ENCODE measurements at places on chromosomes 6 and 20.

DNA sequence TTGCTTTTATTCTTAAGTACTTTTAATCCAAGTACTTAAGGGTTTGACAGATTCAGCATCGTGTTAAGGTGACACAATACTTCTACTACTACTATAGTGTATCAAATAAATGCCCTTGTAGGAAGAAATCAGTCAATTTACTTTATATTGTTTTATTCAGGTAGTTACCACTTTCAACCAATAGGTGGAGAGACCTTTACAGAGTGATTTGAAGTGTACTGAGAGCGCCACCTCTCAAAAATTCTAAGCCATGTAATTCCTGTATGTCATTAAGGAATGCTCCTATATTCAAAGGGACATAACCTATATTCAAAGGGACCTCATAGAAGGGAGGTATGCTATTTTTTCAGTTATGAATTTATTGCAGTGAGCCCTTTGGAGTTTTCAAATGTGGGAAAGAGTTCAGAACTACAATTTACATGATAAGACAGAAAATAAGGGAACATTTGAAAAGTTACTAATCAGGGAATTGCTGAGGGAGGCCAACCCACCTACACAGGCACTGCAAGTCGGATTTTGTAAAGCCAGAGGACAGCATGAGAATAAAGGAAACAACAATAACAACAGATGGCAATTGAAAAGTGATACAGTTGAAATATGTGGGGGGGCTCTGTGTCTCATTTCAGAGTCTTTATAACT is 955.6 kb downstream of the TBC1D32 start:
- DNase-seq, result no peak

DNA sequence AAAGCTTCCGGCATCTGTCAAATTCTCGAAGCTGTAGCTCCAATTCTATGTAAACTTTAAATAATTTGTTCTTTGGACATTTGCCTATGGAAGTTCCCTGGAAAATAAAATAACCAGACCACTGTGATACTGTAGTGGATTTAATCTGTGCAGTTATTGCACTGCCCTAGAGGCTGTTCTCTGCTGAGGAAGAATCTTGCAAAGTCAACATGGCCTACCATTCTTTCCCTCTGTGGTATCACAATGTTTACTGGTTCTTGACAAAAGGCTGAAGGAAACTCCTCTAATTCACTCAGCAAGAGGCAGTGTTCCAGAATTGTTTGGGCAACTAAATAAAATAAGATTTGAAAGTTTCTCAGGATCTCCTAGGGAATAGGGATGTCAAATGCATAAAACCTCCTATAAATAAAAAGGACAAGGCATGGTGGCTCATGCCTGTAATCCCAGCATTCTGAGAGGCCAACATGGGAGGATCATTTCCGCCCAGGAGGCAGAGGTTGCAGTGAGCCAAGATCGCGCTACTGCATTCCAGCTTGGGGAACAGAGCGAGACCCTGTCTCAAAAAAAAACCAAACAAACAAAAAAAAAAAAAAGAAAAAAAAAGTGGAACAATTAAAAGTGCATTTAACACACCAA is 12.4 kb downstream of the CRNKL1 start:
- DNase-seq, result no peak

DNA sequence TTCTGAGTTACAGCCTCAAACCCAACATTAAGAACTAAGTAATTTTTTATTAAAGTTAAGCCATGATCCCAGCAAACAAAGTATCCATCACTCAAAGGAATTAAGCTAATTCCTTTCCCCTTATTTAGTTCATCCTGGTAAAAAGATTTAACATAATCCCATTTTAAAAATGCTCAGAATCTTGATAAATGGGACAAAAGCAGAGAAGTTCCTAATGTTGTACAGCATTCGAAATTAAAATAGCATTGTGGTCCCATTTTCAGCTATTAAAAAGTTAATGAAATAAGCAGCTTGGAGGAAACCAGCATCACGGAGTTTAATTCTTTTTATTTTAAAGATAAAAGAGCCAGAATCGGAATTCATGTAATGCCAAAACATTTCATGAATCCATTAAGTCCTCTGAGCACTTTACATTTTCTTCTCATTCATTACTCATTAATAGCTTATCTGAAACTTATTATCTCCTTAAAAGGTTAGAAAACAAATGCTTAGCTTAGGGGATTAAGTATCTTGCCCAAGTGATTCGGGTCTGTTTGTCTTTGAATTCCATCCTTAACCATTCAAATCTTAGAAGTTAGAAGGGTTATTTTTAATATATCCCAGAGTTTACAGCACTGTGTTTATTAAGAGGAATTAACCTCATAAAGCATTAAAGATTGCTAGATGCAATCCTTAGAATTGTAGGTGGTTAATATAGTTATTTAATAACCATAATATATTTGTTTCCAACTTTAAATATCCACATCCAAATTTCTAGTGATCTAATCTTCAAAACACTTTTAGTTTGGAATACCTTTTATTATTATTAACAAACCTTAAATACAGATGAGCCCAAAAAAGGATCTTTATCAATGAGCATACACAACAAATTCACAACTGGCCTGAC is 11.2 kb downstream of the RBM39 start:
- no peak for DNase-seq

- DNase-seq, result no peak
Observed at GRCh38 chr6:64230530-64230929, 594.9 kb downstream of the PHF3 start.

GRCh38 chr6:89518352-89519055 is 85.6 kb downstream of the ANKRD6 start:
- DNase-seq, result no peak

All from stimulated activated CD4-positive, alpha-beta T cell treated with anti-CD3 and anti-CD28 coated beads, TNF-alpha, amount 100 ng/mL, for 48 hours (primary cell).